ENCODE measurements at places on chromosomes 2 and 18.

DNA sequence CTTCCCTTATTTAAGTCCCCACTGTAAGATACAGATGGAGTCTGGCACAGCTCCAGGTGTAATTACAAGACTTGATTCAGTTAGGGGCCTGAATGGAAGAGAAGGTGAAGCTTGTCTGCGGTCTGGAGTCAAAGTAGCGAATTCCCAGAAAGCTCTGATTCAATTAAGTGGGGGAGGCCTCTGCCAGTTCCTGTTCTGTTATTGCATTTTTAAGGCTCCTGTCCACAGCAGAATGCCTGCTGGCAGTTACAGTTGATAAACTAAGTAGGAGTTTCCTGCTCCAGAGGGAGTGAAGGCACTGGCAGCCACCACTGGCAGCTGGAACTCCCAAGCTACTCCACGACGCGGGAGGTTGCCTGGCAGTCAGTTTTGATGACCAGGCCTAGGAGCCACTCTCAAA is 181.1 kb downstream of the SOCS6 start:
- no peak for DNase-seq

GRCh38 chr2:159267921-159268320 is 18.6 kb downstream of the WDSUB1 start:
- DNase-seq, result no peak

DNA sequence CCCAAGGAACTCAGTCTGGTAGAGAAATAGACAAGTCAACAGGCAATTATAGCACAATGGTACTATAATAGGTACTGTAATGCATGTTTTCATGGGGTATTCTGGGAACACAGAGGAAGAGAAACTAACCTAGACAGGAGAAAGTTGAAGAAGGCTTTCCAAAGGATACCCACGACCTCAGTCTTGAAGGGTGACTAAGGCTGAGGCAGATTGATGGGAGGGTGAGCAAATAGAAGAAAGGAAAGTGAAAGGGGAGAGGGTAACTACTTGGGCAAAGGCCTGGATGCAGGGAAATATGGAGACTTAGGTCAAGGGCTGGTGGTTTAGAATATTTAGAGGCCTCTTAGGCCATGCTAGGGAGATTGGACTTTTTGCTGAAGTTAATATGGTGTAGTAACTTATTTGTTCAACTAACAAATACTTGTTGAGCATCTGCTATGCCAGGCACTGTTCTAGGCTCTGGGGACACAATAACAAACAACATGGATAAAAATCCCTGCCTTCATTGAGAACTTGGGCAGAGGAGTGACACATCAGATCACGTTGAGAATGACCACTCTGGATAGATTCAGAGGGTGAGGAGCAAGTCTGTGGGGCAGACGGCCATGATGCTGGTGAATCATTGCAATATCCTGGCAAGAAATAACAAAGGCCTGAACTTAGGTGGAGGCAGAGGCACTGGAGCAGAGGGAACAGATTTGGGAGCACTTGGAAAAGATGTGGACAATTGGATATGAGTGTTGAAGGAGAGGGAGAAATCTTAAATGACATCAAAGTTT is 56.4 kb downstream of the PLB1 start:
- no peak for DNase-seq

DNA sequence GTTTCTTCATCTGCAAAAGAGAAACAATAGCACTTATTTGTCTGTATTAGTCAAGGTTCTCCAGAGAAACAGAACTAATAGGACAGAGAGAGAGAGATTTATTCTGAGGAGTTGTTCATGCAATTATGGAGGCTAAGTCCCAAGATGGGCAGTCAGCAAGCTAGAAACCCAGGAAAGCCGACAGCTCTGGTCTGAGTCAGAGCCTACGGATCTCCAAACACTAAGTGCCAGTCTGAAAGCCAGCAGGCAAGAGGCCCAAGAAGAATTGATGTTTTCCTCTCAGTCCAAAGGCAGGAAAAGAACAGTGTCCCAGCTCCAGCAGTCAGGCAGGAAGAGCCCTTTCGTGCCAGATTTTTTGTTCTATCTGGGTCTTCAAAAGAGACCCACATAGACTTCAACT is 36.5 kb upstream of the SLC66A3 start:
- no peak for DNase-seq

DNA sequence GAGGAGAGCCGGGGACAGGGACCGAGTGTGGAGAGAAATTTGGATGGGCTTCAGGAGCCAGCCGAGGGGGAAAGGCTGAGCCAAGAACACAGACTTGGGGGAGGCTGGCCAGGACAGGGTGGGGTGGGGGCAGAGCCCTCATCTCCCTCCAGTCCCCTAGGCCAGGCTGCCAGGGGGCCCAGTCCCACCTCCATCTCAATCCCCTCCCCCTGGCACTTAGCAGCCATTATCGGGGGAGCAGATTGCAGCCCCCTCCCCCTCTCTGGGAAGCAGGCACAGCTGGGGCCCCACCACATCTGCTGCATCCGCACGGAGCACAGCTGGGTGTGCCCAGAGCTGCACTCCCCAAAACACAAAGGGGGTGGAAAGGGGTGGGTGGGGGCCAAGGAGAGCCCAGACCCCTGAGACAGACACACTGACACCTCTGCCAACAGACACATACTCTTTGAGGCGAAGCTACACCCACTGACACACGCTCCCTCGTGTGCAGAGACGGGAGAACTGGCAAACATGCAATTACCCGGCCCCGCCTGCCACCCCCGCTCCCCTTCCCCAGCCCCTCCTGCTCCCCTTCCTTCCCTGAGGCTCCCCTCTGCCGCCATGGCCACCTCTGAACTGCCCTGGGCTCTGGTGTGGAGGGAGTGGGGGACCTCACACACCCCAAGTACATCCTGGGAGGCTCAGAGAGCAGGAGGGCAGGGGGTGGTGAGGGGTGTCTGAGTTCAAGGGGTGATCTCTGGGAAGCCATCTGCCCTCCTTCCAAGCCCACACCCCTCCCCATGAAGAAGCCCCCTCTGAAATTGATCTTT is 5.1 kb upstream of the ASIC4 start:
- no peak for DNase-seq

All from pulmonary artery endothelial cell (primary cell).